CD4-positive, alpha-beta T cell (primary cell): ENCODE measurements at places on chromosomes 7 and 10.

DNA sequence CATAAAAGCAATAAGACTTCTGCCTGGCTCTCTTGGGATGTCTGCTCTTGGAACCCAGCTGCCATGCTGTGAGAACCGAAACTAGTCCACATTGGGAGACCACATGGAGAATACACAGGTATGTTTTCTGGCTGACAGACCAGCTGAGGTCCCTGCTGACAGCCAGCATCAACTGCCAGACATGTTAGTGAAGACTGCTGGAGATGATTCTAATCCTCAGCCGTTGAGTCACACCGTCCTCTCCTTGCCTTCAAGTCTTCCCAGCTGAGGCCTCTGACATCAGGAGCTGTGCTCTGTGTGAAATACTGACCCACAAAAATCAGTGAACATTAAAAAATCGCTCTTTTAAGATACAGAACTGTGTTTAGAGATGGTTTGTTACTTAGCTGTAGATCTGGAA, 36.9 kb upstream of the AGR2 start:
- DNase-seq: no peak

DNA sequence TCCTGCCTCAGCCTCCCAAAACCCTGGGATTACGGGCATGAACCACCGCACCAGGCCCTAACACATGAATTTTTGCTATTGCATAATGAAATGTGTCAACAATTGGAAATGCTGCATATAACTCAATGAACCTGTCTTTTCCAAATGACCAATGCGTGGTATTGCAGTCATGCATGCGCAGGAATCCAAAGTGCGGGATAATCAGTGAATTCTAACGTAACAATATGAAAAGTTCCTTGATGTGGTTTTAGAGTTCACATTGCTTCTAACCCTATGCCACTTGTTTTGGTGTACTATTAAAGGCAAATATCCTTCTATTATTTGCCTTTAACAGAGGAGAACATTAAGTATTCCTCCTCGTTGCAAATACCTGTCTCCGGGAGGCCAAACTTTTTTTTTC, 10.5 kb downstream of the TDRD1 start:
- no peak for DNase-seq

DNA sequence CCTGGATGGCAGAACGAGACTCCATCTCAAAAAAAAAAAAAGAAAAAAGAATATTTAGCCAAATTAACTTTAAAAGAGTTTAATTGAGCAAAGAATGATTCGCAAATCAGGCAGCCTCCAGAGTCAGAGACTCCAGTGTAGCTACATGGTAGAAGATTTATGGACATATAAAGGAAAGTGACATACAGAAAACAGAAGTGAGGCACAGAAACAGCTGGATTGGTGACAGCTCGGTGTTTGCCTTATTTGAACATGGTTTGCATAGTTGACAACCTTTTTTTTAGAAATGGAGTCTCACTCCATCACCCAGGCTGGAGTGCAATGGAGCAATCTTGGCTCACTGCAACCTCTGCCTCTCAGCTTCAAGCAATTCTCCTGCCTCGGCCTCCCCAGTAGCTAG, 35.2 kb upstream of the TNS3 start:
- no peak for DNase-seq

- DNase-seq: no peak
Measured at GRCh38 chr10:131435760-131436457, 124.4 kb upstream of the TCERG1L start.

- no peak for DNase-seq
Measured at GRCh38 chr7:1238931-1239802, 6.5 kb downstream of the UNCX start.

DNA sequence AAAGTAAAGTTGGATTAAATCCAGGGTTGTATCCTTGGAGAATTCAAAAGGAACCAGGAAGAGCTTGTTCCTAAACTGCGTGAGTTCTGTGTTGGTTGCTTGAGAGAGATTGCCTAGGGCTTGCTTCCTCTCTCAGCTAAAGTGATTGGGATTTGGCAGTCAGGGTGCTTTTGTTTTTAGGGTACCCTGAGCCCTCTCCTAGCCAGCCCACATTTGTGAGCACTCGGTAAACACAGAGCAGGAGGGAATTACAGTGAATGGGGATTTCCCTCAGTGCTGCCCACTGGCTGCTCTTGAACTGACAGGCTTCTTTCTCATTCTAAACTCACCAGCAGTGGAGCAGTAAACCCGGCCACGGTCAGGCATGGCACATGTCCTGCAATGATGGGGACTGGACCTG, 146.9 kb downstream of the TPST1 start:
- DNase-seq: no peak

GRCh38 chr7:22066522-22066921, 120.8 kb upstream of the CDCA7L start:
- no peak for DNase-seq

- DNase-seq: no peak
Measured at GRCh38 chr10:118271671-118272070, 70.5 kb downstream of the FAM204A start.

GRCh38 chr10:55500931-55501559, 700.0 kb upstream of the PCDH15 start:
- DNase-seq: no peak

DNA sequence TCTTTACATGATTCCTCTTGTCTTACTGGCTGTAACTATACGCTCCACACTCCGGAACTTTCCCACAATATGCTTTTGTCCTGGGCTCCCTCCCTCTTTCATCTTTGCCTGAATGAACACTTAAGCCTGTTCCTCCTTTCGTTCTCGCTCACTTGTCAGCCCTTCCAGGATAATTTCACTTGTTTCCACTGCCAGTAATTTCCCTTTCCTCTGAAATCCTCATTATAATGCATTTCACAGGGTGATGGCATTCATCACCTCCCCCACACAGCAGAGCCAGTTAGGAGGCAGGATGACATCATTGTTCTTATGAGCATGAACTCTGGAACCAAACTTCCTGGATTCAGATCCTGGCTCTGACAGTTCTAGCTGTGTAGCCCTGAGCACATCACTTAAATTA, 372.6 kb downstream of the GPR158 start:
- DNase-seq: no peak

GRCh38 chr10:52740913-52741675, 31.5 kb downstream of the MBL2 start:
- no peak for DNase-seq

DNA sequence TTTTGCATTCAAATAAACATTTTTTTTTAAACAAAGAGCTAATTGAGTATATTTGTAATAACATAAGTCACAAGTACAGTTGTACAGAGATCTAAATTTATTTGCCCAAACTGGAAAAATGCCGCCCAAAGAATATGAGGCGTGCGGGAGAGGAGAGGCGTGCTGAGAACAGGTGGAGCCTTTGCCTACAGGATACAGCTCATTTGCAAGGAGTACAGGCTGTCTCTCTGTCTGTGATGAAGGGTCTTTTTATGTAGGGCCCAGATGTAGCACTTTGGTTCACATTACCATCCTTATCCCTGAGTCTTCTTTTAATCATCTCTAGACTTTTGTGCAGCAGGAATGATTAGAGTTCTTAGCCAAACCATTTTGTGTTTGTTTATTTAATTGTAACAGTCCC, 58.2 kb downstream of the POU6F2 start:
- DNase-seq: no peak
